ENCODE measurements at places on chromosomes 16 and 17.
A peak's percentile ranks its signal among the peaks of the same experiment; 100 is the strongest.

DNA sequence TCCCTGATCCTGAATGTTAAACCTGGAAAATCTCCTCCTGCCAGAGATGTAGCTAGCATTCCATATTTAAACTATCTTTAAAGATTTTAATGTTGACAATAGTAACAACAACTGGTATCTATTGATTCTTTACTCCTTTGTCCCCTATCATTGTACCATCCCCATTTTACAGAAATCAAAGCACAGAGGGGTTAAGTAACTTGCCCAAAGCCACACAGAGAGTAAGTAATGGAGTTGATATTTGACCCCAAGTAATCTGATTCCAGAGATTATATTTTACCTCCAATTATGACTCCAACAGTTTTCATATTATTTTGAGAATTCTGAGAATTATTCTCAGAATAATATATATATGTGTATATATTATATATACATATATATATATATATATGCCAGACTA lies 37.7 kb upstream of the RGS9 start:
- no peak for DNase-seq

- DNase-seq: peak; percentile 76
These were observed 12.2 kb upstream of the NDRG4 start for GRCh38 chr16:58487566-58488351.

DNA sequence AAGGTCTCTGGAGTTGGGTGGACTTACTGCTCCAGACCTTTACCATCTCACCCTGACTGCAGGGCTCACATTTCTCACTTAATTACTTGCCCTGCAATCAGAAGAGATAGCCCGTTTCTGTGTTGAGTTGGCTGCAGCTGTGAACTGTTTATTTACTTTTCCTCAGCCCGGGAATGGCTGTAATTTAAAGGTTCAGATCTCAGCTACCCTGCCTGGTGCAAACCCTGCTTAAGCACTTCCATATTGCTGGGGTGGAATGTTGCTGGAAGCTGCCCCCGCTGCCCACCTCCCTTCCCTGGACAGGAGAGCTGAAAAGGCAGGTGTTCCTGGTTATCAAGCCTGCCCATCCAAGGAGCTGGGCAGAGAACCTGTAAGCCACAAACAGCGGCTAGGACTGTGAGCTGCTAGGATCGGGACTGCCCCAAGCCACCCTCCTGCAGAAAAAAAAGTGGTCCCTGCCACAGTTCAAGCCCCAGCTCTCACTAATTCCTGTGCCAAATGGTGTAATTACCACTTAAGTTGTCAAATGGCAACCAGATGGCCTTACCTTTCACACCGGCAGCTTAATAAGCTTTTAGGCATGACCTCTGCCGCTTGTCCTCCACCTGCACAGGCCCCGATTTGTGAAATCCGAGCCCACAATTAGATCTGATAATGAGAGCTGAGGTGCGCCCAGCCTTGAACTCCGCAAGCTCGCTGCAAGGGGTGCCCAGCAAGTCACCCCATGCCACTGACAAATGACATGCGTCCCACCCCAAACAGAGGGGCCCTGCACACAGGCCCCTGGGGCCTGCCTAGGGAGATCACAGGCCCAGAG lies 269.8 kb downstream of the C16orf95 start:
- no peak for DNase-seq

GRCh38 chr16:74700438-74701225 lies at the start of gene MLKL:
Gene MLKL (minus strand): TSS chr16:74700862. CDS start chr16:74695757, 5,105 bp downstream.
- DNase-seq: peak; percentile 41

- no peak for DNase-seq
These were observed 43.5 kb downstream of the GINS3 start for GRCh38 chr16:58435779-58436178.

DNA sequence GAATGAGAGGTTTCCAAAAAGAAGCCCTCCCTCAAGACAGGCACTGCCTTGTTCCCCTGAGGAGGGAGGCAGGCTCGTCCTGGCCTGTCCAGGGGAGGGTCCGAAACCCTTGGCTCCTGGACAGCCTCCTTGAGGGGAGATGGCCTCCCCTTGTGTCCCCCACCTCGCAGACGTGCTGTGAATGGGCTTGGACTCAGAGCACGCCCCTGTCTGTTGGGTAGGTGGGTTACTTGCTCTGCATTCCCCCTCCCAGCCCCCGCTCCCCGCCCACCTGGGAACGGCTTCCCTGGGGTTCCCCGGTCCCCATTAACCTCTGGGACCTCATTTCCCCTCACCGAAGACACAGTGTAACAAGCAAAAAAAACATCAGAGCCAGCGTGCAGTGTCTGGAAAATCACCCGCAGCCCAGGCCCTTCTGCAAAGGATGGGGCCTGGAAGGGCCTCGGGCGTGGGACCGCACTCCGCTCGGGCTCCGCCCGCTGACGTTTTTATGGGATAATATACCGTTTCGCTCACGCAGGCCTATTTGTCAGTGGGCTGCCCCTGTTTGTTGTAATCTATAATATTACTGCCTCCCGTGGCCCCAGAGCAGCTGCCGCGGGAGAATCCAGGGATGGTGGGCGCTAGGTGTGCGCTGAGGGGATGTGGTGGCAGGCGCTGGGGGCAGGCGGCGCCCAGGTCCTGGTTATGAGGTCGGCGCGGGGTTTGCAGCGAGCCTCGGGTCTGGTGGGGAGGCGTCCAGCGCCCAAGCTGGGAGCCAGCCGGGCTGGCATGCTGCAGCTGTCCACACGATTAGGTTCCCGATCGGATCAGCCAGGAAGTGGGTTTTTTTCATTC lies 11.1 kb downstream of the BAHCC1 start:
- no peak for DNase-seq

DNA sequence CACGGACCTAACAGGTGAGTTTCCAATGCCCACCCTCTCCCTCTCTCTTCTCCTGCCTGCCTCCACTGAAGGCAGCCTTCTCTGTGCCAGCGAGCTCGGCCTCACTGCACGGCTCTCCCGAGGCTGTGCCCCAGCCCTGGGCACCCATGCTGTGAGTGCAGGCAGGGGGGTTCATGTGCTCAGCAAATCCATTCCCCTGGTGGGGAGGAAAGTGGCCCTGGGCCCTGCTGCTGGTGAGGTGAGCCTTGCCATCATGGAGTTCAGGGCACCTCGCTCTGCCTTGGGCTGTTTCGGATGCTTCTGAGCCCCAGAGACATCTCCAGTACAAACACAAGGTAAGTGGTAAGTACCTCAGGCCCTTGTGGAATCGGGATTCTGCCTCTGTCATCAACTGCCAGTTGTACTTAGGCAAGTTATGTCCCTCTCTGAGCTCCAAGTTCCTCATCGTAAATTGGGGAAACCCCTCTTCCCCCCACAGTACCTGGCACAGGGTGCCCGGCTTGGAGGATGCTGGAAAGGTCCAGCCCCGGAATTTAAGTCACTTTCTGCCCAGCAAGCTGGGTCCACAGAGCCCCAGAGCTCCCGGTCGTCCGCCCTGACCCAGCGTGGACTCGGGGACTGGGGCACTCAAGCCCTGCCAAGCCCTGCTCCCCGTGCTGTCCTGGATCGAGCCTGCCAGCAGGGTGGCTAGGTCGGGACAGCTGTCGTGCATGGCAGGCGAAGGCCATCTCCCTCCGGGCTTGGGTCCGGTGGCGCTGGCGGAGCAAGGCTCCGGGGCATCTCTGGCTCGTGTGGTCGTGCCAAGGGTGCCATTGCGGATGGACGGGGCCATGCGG lies 684 bp upstream of the NUDT16L1 start:
- no peak for DNase-seq

DNA sequence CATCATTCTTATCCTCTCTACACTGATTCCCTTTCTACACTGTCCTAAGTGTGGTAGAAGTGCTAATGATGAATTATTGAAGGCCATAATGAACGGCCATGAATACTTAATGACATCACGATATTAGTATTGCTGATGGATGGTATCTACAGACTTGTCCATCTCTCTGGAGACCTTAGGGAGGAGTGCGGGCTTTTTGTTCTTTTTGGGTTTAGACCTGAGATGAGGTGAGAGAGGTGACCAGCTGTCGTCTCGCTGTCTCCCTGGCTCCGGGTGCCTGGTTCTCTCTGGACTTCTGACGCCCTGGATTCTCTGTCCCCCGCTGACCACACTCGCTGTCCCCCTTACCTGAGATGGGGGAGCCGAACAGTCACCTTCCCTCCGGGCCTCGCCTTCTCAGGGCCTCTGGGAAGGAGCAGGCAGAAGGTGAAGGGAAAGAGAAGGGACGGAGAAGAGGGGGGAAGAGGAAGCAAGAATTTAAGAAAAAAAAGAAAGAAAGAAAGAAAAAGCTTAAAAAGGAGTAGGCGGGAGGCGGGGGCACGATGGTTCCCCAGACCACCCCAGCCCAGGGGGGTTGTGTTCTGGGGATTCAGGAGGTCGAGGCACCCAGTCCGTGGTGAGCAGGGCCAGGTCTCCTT lies 17.1 kb downstream of the SGCA start:
- DNase-seq: no peak

GRCh38 chr17:38735161-38735997 lies 5.2 kb downstream of the CISD3 start:
- DNase-seq: peak; percentile 75

DNA sequence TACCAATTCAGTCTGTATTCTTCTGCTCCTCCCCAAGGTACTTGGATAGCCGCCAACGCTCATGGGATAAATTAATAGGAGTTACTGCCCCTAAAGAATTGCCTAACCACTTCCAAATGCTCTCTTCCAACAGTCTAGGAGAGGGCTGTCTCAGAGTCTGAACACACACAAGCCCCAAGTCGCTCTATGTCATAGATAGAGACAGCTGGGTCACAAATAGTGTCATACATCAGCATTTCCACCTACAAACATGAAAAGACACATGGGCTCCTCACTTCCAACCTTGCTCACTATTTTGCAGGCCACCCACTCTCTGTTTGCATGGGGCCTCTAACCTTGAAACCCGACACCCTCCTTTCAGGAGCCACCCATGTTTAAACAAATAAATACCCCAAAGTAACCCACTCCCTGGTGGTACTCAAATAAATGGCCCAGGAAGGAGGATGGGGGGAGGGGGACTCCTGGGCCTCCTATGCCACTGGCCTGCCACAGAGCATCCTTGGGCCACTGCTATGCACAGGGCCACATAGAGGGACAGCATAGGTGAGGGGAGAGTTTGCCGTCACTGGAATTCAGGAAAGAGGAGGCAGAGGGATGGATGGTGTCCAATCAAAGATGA lies 265.9 kb downstream of the SOX9 start:
- DNase-seq: no peak

DNA sequence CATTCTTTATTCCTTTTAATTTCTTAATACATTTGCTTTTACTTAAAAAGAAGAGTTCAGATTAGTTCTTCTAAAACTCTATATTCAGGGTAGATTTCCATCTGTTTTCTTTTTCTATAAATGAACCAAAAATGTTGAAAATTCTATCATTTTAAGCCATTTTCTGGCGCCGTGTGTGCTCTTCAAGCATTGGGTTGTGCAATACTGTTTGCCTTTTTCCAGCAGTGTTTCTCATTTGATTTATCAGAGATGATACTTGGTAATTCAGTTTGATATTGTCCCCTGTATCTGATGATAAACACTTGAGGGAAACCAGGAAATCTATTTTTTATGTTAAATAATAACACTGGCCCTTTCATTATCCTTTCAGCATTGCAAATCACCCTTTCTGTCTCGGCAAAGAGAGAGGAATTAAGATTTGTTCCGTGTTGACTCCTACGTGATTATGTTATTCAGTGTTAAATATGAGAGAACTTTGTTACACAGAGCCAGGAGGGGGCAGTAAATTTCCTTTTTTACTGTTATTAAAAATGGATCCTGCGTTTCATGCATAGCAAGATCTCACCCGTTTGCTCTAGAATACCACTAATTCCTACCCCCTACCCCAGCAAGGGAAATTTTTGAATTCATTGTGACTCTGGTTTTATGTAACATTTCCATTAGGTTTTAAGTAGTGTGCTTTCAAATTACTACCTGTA lies 606.9 kb upstream of the RBFOX1 start:
- DNase-seq: no peak

GRCh38 chr16:17607609-17608008 lies 136.8 kb upstream of the XYLT1 start:
- DNase-seq: no peak

DNA sequence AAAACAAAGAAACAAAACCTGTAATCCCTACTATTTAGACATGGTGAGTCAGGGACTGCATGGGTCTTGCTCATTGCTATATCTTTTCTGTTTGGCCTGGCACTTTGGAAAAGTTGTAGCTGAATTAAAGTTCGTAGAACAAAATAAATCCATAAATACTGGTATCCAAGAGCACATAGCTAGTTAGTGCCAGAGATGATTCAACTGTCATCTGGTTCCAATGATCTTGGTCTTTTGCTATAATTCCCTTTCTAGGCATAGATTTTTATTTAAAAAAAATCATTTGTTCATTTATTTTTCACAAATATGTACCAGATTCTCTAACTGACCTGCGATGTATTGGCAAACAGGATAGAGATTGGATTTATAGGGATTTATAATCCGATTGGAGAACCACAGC lies 1436.1 kb upstream of the GOT2 start:
- DNase-seq: no peak

GRCh38 chr17:19399750-19400450 lies 11.1 kb upstream of the RNF112 start:
- no peak for DNase-seq

- no peak for DNase-seq
These were observed 20.4 kb downstream of the CA4 start for GRCh38 chr17:60169921-60170817.

DNA sequence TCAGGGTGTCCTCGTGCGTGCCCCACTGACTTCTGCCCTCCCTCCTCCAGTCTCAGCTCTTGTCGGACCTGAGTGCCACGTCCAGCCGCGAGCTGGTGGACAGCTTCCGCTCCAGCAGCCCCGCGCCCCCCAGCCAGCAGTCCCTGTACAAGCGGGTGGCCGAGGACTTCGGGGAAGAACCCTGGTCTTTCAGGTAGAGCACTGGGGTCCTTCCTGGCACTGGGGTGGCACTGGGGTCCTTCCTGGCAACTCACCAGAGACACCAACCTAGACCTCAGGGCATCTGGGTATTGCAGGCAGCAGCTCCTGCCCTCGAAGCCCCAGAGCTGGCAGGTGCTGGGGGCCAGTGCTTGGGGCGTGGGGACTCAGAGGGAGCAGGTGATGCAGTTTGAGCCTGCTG lies 25.0 kb downstream of the SGSH start:
- DNase-seq: no peak

- no peak for DNase-seq
These were observed 26.3 kb upstream of the GAS7 start for GRCh38 chr17:10224582-10225195.

- DNase-seq: no peak
These were observed 8.1 kb downstream of the CRISPLD2 start for GRCh38 chr16:84827897-84828296.

GRCh38 chr17:79620207-79621038 lies 9.6 kb upstream of the RBFOX3 start:
- DNase-seq: no peak

DNA sequence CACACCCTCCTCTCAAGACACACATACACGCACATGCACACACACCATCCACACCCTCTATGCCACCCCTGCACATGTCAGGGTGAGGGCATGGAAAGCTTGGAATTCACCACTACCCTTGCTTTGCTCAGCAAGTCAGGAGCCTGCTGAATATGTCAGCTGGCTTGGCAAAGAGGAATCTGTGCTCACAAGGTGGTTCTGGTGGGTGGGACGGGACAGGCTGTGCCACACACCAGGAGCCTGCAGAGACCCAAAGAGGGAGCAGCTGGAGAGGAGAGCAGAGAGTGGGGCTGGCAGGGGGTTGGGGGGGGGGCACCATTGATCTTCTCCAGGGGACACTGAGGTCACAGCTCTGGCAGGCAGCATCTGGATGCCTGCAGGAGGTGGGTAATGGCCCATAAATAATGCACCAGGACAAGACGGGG lies 48.7 kb upstream of the NDRG4 start:
- no peak for DNase-seq
